ENCODE measurements at places on chromosomes 3 and 15.
A peak's percentile ranks its signal among the peaks of the same experiment; 100 is the strongest.

- DNase-seq = no peak
Observed at GRCh38 chr15:81497238-81497637, 123.2 kb upstream of the TMC3 start.

GRCh38 chr3:113659101-113659541 is 37.3 kb downstream of the USF3 start:
- peak; percentile 94 for DNase-seq

- no peak for DNase-seq
Observed at GRCh38 chr15:75843678-75844581, 683 bp downstream of the UBE2Q2 start.

DNA sequence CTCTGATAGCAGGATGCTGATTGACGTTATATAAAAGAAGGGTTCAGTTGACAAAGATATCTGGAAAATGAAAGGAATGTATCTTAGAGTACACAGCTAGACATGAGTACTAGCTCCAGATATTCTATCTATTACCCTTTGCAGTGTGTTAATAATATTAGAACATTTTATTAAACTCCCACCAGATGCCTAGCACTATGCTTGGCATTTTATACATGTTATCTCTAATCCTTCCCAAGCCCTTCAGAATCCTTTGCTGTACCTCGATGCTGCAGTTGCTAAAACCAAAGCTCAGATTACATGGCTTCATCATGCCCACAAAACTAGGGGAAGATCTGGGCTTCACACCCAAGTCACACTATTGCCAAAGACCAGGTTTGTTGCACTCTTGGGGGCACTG is 350.1 kb upstream of the AZI2 start:
- no peak for DNase-seq

GRCh38 chr15:66756295-66756694 is 54.3 kb downstream of the SMAD6 start:
- DNase-seq = no peak

DNA sequence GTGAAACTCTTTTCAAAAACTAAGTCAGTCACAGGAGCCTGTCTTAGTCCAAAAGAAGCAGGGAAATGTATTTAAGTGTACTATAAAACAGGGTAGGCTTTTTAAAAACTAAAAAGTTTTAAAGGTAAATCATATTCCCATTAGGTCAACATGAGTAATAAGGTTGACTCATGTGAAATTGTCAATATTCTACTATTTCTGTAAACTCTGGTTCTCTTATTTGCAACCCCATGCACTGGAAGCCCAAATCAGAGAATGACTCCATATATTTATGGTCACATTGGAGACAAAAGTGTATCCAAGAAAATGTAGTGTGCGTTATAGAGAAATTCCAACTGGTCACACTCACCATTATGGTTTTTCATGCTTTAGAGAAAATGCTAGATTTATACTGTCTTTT is 600.3 kb upstream of the TGFBR2 start:
- no peak for DNase-seq

DNA sequence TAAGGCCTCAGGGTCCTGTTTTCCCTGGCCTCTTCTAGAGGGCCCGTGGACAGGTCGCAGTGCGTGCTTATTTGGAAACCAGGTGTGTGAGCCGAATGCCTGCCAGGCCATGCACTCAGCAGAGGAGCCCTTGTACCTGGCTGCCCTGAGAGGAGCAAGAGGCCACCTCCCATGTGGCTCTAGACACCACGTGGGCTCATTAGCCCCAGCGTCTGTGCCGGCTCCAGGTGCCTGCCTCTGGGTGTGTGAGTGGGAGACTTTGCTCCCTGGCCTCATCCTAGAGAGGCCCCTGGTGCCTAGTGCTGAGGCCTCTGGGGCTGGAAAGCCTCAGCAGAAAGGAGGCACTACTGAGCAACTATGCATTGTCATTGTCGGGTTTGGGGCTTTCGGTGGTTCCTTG is 50.4 kb downstream of the KLF13 start:
- no peak for DNase-seq

- no peak for DNase-seq
Observed at GRCh38 chr3:129341331-129342141, 62.9 kb downstream of the HMCES start.

DNA sequence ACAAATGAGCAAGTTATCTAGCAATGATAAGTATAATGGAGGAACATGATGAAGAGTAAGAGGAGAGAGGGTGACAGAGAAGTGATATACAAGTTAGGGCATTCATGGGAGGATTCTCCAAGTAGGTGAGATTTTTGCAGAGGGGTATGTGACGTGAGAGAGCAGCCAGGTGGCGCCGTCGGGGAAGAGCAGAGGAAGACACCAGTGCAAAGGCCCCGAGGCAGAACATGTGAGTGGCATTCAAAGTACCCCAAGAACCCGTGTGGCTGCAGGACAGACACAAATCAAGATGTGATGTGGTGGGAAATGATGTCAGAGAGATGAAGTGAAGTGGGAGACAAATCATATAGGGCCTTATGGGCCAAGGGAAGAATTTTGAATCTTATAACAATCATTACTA is 81.8 kb upstream of the GRM7 start:
- no peak for DNase-seq

- no peak for DNase-seq
Observed at GRCh38 chr3:37921025-37921424, 59.3 kb downstream of the CTDSPL start.

GRCh38 chr3:10432156-10432845 is 73.1 kb downstream of the ATP2B2 start:
- no peak for DNase-seq

DNA sequence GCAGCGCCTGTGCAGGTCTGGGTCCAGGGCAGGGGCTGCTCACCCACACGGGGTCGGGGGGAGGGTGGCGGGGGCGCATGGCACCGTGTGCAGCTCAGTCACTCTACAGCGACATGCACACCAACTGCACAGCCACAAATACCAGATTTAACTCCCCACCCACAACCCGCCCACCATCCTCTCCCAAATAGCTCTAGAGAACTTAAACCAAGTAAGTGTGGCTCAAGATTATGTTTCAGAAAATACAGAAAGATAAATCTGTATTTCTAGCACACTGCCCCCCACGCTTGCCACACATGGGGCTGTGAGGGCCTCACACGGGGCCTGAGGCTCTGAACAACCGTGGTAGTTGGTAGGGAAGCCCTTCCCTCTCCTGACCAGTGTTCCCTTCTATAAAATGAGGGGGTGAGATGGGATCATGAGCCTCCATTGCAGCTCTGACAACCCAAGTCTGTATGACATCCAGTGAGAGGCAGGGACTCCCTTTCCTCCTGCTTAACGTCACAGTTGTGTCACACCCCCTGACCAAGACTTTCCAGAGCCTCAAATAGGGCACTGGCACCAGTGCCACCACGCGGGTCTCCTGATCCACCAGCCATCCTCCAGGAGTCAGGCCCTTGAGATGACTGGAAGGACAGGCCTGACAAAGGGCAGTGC is 23.1 kb downstream of the POC1A start:
- DNase-seq = no peak

DNA sequence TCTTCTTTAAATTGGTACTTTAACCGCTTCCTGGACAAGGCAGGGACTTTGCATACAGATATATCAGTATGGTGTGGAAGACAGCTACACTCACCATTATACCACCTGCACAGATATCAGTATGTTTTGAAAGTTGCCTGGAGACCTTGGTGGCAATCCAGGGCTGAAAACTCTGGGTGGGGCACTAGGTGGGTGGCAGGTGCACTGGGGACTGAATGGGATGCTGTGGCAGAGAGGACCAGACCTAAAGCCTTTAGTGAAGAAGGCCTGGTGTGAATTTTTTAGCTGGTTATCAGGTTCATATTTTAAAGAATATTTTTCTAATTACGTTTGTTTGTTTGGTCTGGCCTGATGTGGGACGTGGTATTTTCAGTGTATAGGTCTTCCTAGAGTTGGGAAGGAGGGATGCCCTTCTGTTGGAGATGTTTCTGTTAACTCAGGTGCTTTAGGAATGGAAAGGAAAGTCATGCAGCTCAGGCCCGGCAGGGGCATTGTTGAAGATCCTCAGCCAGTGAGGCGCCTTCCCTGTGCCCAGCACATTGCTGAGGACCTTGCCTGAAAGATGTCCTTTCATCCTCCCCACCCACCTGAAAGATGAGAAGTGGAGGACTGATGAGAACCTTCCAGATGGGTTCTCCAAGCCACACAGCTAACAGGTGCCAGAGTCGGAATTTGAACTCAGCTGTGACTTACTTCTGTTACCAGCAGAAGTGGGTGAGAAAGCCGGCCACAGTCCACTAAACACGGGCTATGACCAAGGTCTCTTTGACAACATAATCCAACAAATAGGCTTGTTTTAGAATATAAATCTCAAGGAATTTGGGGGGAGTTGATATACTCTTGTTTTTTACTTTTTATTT is 77.3 kb downstream of the APBA2 start:
- DNase-seq = no peak

GRCh38 chr15:47364230-47365141 is 352.8 kb upstream of the SEMA6D start:
- no peak for DNase-seq

GRCh38 chr3:133803469-133803868 is 2.1 kb upstream of the SRPRB start:
- DNase-seq = no peak

DNA sequence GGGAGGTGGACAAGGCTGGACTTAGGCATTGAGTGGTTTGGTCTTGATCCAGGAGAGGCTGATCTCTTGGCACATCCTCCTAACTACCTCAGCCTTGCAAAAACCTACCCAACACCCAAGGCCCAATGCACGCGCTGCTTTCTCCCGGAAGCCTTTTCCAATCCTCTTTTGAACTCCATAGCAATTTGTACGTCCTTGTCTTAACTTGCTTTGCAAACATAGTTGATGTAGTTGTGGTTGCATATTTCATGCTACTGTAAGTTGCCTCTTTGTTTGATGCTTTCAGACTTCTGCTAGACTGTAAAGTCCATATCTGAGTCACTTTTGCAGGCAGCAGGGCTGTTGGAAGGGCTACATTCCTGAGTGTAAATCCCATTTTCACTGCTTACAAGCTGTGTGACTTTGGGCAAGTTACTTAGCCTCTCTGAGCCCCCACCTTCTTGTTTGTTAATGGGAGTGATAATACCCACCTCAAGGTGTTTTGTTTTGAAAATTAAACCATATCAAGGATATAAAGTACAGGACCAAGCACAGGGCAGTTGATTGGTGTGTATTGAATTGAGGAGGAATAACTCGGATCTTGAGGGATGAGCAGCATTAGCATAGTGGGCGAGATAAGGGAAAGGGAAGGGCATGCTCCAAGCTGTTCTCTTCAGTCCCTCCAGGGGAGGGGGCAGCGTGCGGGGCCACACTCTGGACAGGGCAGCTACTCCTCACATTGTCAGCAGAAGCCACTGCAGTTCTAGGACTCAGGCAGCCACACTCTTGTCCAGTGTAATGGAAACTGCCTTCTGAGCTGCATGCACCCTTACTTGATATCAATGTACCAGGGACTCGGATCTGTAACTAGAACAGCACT is 28.8 kb downstream of the SIAH2 start:
- no peak for DNase-seq

DNA sequence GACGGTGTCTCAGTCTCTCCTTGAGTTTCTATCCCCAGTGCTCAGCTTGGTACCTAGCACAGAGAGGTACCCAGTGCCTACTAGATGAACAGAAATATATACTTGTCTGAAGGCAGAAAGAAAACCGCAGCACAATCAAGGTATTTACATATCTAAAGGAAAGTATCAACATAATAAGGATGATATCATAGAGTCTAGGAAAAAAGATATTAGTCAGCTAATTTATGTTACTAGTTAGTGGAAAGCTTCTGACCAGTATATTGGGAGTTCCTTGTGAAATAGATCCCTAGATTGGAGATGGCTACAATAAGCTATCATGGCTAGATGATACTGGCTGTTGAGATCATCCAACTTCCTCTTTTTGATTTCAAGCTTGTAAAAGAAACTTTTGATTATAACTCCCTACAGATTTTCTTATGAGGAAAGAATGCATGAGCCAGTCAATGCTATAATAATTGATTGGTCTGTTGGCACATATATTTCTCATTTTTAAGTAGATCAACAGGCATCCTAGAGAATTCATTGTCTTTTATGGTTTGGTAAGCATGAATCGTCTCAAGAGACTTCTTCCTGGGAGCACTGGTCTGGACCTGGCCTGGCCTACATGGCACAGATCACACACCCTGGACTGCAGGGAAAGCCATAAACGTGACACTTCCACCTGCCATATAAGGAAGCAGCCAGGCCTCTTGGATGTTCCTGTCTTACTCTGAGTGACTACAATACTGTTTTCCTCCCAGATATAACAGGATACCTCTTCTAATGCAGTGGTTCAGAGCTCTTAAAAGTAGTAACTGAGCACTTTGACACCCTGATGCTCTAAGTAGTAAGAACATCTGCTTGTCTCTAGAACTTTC is 60.7 kb downstream of the IMPG2 start:
- DNase-seq = no peak

- DNase-seq = no peak
Observed at GRCh38 chr15:76341366-76342057, 4.9 kb downstream of the ISL2 start.

- no peak for DNase-seq
Observed at GRCh38 chr15:31285772-31286261, 40.8 kb upstream of the KLF13 start.

DNA sequence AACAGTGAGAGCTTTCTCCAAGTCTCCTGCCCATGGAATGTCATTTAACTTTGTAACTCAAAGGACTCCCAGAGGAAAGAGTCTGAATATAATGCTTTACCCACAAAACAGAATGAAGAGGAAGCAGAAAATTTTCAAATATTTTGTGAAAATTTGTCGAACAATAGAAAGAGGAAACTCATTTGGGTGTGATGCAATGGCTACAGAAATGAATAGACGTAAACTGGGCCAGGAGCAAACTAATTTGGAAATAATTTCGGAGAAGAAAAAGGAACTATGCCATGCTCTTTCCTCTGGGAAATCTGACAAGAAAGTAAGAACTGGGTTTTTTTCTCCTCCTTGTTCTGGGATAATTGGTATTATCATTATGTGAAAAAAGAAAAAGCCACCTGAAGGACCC is 11.2 kb upstream of the SUMF1 start:
- DNase-seq = no peak

DNA sequence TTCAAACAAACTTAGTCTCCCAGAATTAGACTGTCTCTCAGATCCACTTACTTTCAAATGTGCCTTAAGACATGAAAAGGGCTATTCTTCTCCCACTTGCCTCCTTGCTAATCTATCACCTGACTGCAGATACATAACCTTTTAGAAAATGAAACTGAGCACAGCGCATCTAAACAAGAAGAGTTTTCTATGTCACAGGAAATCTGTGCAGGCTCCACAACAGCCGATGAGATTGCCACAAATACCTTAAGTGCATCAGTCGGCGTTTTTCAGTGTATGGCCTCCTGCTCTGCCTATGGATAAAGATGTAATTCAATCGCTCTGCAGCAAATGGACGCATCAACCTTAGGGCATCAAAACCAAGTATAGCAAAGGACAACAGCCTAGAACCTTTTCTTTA is 544.2 kb downstream of the FOXP1 start:
- no peak for DNase-seq

- no peak for DNase-seq
Observed at GRCh38 chr3:11363715-11364114, 91.5 kb downstream of the ATG7 start.

GRCh38 chr3:107817076-107817475 is 273.8 kb downstream of the CD47 start:
- DNase-seq = no peak
